ENCODE measurements at places on chromosomes 3 and 15.

GRCh38 chr15:56074481-56075265, 81.3 kb upstream of the NEDD4 start:
- DNase-seq = no peak

DNA sequence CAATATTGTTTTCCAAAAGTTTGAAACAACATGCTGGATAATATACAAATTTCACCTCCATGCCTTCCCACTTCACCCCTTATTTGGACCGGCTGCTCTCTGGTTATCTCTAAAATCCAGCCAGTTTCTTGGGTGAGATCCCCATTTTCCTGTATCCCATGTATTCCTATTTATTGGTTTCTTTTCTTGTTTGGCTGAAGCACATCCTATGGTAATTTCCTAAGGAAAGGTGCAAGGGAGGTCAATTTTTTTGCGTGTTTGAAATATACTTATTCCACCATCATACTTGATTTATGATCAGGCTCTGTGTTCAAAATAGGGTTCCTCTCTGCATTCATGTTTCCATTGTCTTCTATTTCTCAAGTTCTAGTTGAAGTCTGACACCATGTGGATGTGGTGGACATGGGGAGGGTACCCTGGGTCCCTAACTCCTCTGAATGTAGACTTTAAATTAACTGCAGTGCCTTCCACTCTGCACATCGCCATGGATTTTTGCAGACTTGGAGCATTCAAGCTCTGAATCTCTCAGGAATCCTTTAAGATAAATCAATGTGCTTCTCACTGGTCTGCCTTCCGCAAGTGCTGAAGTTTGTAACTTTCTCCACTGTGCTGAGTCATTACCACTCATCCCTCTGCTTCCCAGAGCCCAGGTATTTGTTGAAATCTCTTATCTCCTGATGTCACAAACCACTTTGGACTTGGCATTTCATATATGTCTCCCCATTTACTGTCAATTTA, 52.1 kb upstream of the TLE3 start:
- no peak for DNase-seq

DNA sequence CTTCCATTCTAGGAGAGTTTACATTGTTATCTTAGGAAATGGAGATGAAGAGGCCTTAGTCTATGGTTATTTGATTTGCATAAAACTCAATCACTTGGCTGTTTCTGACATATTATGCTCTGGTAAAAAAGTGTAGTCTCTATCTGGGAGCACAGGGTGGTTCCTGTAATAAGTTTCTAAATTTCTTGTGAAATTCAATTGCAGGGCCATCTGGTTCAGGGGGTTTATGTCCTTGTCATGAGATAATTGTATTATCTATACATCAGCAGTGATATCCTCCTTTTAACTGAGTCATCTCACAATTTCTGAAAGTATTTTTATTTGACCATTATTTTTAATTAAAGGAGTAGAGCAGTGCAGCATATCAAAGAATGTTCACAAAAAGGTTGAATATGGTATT, 203.3 kb downstream of the MFSD1 start:
- no peak for DNase-seq

DNA sequence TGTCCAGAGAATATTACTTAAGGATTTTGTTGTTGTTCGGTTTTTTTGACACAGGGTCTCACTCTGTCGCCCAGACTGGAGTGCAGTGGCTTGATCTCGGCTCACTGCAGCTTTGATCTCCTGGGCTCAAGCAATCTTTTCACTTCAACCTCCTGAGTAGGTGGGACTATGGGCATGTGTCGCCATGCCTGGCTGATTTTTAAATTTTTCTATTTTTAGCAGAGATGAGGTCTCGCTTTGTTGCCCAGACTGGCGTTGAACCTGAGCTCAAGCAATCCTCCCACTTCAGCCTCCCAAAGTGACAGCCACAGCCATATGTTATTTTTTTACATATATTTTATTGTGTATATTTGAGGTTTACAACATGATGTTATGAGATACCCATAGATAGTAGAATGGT, 86.8 kb upstream of the UMPS start:
- DNase-seq = no peak

GRCh38 chr3:13108861-13109260, 35.6 kb upstream of the IQSEC1 start:
- no peak for DNase-seq

DNA sequence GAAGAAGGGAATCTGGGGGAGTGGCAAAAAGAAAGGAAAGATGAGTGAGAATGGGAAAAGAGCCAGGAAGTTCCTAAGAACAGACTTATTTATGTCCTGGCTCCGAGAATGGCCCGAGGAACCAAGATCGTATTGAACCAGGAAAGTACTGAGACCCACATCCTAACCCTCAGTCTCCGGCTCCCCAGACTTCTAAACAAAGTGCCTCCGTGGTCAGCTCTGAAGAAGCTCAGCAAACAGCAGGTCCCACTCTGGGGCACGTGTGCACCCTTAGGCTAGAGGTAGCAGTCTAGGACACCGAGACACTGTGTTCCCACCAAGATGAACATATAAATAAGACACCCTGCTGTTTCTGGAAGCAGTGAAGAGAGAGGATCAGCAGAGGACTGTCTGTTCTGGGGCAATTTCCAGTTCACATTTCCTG, 307.4 kb downstream of the NTRK3 start:
- no peak for DNase-seq

DNA sequence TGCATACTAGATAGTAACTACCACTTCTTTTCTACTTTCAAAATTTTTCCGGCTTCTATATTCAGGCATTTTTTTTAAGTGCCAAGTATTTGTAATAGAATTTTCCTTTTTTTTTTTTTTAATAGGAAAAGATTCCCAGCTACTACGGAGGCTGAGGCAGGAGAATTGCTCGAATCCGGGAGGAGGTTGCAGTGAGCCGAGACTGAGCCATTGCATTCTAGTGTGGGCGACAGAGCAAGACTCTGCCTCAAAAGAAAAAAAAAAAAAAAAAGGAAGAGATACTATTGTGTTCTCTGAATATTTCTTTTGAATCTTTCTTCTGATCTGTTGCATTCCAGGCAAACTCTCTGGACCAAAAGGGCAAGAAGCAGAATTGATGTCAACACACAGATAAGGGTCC, 557.3 kb downstream of the FGF12 start:
- no peak for DNase-seq

DNA sequence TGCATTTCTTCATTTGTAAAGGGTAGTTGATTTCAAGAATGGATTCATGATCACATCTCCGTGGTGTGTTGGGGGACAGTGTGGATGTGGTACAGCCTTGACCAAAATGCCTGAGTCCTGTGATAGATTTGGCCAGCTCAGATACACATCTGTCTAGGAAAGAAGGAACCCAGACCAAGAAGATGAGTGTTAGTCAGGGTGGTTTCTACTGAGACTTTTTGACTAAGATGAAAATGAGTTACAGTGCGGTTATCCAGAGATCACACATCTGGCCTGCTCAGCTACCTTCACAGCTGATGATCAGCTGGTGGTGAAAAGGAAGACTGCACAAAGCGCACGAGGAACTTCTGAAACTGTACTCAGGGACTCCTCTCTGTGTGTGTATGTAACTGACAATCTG, 68.0 kb downstream of the FNDC3B start:
- DNase-seq = peak; percentile 20

- DNase-seq = no peak
These were observed 42.5 kb upstream of the SPTSSB start for GRCh38 chr3:161413855-161414210.

- no peak for DNase-seq
These were observed 544.6 kb upstream of the NECTIN3 start for GRCh38 chr3:110526777-110527727.

DNA sequence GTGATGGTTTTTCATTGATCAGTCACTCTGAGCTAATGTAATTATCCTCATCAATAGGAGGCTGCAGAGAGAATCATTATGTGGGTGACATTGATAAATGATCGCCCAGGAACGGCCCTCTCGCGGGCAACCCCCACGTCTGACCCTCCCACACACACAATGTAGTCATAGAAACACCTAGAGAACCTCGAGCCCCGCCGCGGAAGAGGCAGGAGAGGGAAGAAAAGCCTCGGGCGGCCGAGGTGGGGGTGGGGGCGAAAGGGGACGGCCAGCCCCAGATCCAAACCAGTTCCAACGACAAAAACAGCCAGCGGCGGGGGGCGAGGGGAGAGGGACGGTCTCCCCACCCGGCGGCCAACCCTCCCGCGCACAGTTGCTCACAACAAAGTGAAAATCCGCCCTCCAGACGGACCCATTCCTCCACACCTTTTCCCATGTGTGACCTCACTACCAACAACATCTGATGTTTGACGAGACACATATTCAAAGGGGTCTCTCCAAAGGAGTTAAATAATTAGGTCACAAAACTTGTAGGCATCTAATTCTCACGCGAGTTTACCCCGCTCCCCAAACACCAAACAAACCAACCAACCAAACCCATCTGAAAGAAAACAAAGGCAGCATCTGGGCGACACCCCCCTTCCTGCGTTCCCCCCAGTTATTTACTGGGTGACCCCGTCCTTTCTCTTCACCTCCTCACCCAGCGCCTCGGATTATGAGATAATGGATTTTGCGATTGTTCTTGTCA, 213.0 kb downstream of the MEIS2 start:
- DNase-seq = no peak

GRCh38 chr3:115961380-115961779, 338.1 kb downstream of the GAP43 start:
- DNase-seq = no peak

GRCh38 chr3:197950677-197951061, 679 bp downstream of the RPL35A start:
- no peak for DNase-seq
